ENCODE measurements at places on chromosomes 4 and X. TPM values are rescaled to one million over a fixed set of nuclear protein-coding genes. Genes with fewer than 3 reads are reported as not detected.

The FUNDC1 gene
- polyA plus RNA-seq = 17.2 TPM

The IL3RA gene
- 5.4 TPM for polyA plus RNA-seq

The RTL5 gene
- polyA plus RNA-seq = 6.9 TPM

The AMBN gene
- not detected for polyA plus RNA-seq

The MAGEA6 gene
- polyA plus RNA-seq = not detected

The TKTL2 gene
- 0.01 TPM for polyA plus RNA-seq

The CXorf51A gene
- not detected for polyA plus RNA-seq

The GUCY1A1 gene
- polyA plus RNA-seq = 25.3 TPM

The RRH gene
- polyA plus RNA-seq = 0.28 TPM

The NKX1-1 gene
- not detected for polyA plus RNA-seq

The RTL9 gene
- polyA plus RNA-seq = 0.31 TPM

The RAB9B gene
- 3.2 TPM for polyA plus RNA-seq

Measured in large intestine (tissue), 12 donors.